T1000 (cell line): ENCODE measurements at places on chromosomes 7 and 10.

GRCh38 chr7:40230101-40230500, 95.3 kb downstream of the SUGCT start:
- no peak for DNase-seq

GRCh38 chr10:124701881-124702656, 42.1 kb downstream of the FAM53B start:
- DNase-seq: no peak

GRCh38 chr10:127243490-127244272, 47.3 kb upstream of the INSYN2A start:
- no peak for DNase-seq

DNA sequence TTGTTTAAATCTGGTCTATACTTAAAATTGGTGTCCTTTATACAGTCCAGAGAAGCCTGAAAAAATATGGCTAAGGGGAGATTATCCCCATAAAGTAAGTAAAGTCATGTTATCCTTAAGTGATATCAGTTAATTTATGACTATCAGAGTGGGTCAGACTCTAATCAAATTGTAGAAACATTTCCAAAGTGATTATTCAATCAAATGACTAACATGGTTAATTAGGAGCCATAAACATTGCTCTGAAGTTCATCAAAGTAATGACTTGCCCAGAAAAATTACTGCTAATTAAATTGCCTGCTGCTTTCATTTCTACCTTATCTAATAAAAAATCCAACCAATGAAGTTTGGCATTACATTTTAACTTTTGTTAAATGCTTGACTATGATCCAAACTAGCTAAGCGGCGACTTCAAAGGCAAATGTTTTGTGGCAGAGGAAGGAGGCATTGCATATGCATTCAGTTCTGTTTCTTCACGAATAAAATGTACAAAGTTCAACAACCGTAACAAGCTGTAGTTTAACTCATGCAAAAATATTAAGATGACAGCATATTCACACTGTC, 76.7 kb downstream of the ETV1 start:
- DNase-seq: no peak

GRCh38 chr7:67462781-67463191, 466.2 kb downstream of the TYW1 start:
- no peak for DNase-seq

DNA sequence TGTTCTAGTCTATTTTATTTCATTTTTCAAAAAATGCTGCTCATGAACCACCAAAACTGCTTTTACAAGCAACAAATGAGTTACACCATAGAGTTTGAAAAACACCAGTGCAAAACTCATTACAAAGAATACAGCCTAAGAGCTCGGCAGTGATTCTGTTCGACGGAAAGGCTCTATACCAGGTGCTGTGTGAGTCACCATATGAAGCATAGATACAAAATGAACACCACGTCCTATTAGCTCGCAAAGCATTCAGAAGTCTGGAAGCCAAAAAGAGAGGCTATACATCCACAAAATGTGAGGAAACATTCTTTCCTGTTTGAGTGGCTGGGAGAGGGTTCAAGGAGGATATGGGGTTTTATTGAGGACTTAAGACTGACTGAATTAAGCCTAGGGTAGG, 136.1 kb downstream of the ATE1 start:
- DNase-seq: no peak

DNA sequence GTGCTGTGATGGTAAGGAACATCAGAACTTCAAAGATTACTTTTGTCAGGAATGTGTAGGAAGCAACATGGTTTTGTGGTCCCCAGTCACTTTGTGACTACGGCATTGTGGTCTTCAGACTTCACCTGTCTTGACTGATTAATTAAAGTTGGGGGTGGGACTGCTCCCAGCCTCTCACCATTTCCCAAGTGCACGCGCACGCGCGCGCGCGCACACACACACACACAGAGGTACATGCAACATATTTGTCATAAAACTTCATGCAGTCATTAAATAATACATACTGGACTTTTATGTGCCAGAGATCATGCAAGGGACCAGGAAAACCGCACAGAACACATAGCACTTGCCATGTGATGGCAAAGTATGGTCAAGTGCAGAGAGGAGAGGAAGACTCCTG, 181.2 kb downstream of the EVX1 start:
- DNase-seq: no peak

GRCh38 chr7:122430710-122431109, 126.2 kb upstream of the FEZF1 start:
- no peak for DNase-seq

GRCh38 chr10:86727470-86727869, 28.9 kb upstream of the BMPR1A start:
- DNase-seq: no peak

DNA sequence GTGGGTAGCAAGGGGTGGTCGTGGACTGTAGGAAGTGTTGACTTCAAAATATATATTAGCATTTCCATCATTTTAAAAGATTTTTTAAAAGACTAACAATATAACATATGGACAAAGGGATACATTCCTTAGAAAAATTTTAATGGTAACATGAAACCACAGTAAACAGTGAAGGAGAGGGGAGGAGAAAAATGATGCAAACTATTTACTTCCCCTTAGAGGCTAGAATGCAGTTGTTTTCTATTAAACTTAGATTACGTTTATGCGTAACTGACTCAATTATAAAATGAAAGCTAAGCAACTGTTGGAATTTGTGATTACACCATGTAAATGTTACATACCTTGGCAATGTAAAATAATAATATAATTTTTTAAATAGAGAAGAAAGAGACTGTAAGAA, 41.3 kb downstream of the CALD1 start:
- DNase-seq: no peak

GRCh38 chr10:15237351-15237750, 68.9 kb upstream of the NMT2 start:
- DNase-seq: peak; percentile 89

GRCh38 chr10:96306516-96306915, 2.3 kb downstream of the DNTT start:
- DNase-seq: no peak

GRCh38 chr7:22267930-22268615, 88.9 kb downstream of the RAPGEF5 start:
- no peak for DNase-seq

DNA sequence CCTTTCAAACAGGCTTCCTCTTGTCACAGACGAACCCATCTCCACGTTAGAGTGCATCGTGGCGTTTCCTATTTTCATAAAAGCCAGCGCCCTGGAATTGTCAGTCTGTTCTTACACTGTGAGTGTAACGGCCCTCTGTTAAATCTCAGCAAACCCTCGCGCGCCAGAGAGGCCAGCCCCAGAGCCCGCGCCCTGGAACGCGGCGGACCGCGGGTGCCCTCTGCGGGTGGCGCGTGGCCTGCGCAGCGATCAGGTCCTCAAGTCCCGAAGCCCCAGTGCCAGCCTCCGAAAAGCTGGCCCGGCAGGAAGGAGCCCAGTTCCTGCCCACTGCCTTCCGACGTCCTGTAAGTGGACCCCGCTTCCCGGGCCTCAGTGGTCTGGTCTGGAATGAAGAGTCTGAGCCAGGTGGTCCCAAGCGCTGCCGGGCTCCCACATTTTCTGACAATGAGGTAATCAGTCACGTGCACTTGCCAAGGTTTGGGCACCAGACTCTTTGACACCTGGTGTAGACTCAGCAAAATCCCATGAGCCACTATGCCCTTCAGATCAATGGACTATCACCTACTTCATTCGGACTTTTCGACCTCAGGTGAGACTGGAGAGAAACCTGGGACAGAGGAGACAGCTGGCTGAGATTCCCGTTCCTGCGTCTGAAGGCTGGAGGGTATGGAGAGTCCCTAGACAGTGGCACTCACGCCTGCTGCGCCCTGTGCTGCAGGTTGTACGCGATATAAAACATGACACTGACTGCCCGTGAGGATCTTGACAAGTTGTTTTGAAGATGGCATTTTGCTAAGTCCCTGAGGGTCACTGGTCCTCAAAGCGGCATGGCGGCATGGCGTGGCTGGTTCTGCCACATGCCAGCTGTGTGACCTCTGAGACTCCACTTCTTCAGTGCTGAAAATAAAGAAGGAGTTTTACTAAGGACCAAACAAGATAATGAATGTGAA, 109.4 kb upstream of the LANCL2 start:
- peak; percentile 83 for DNase-seq

- no peak for DNase-seq
These were observed 80.3 kb downstream of the KLF6 start for GRCh38 chr10:3704565-3705325.

GRCh38 chr10:52220947-52221346, 93.1 kb upstream of the DKK1 start:
- DNase-seq: no peak

- no peak for DNase-seq
These were observed 71.0 kb downstream of the NRP1 start for GRCh38 chr10:33263453-33263852.

DNA sequence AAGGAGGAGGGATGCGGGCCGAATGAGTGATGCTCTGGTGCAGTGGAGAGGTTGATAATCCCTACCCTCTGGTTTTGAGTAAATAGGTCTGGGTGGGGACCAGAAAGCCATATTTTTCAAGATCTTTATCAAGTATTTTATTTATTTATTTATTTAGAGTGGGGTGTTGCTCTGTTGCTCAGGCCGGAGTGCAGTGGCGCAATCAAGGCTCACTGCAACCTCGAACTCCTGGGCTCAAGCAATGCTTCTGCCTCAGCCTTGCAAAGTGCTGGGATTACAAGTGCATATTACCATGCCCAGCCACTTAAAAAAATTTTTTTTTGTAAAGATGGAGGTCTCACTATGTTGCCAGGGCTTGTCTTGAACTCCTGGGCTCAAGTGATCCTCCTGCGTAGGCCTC, 21.6 kb downstream of the SVIL start:
- DNase-seq: no peak

DNA sequence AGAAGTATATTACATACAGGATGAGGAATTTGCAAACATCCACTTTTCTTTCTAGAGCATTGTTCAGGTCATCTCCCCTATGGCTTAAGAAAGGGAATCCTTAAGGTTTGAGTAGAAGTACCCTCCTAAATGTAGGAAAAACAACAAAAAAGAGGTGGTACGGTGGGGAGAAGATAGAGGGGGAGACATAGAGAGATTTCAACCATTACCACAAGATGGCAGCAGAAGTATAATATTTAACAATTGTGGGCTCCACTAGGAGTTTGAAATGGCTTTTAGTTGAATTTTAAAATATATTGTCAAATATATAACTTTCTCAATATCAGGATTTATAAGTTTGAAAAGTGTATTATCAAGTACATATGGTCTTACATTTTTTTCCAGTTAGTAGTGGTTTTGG, 72.7 kb upstream of the PRKG1 start:
- no peak for DNase-seq

DNA sequence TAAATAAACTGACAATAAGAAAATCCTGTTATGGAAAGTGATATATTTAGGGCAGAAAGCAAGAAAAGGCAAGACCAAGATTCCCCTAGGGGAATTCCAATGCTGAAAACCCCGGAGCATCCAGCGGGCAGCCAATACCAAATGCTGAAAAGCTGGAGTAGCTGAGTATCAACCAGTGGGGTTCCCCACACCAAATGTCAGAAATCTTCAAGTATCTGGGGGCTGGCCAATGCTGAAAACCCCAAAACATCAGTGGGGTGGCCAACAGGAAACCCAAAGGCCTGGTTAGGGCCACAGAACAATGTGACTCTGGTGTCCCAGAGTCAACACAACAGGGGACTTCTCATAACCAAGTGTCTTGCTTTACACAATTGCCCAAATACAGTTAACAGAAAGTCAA, 271.8 kb upstream of the CACNA2D1 start:
- DNase-seq: no peak

- no peak for DNase-seq
These were observed 59.7 kb downstream of the NRF1 start for GRCh38 chr7:129671266-129671665.

- no peak for DNase-seq
These were observed 57.4 kb upstream of the BAIAP2L1 start for GRCh38 chr7:98458090-98458875.

GRCh38 chr10:97701438-97702069, 12.0 kb upstream of the MARVELD1 start:
- peak; percentile 46 for DNase-seq

DNA sequence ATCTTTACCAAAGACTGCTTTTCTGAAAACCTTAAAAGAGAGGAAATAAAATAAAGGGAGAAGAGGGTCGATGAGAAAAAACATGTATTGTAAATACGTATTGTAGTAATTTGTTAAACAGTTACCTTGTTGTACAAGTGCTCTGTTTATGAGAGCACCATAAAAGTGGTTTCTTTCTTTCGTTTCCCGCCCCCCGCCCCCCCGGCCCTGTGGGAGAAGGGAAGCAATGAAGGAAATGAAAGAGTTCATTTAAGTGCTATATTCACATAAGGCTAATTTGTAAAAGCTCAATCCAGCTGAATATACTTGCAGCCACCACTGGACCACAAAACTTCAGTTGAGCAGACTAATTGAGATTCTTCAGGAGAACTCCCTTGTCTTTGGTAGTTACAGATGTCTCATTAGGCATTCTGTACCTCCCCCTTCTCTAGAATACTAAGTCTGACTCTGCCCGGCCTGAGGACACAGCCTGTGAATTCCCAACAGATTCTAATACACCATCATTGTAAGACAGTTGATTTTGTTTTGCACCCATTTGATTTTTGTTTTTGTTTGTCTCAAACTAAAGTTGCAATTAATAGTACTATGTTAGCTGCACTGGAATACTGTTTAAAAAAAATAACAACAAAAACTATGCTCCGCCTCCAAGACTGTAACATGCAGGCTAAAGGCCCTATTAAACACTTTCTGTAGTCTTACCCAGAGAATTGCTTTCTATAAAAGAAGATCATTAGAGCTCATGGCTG, 124.9 kb downstream of the ARHGAP12 start:
- no peak for DNase-seq

GRCh38 chr10:5634918-5635317, 31.5 kb downstream of the ASB13 start:
- DNase-seq: no peak

GRCh38 chr7:28442540-28443420, 30.5 kb downstream of the CREB5 start:
- DNase-seq: no peak

DNA sequence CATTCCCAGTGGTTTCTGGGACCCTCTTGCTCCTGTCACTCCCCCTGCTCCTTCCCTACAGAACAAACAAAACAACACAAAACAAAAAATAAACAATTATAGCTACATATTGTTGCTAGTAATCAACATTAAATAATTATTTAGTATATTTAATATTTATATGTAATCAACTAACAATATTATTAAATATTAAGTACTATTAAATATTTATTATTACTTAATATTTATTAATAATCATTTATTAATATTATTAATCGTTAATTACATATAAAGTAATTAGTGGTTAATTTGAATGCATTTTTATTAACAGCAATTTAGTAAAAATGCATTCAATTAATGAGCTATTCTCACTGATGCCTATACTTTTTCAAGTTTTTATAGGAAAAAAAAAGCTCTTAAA, 139.4 kb downstream of the ITGB8 start:
- DNase-seq: no peak

GRCh38 chr10:86310291-86310690, 56.3 kb downstream of the GRID1 start:
- no peak for DNase-seq

- no peak for DNase-seq
These were observed 140.4 kb upstream of the MAGI2 start for GRCh38 chr7:79593866-79594301.

DNA sequence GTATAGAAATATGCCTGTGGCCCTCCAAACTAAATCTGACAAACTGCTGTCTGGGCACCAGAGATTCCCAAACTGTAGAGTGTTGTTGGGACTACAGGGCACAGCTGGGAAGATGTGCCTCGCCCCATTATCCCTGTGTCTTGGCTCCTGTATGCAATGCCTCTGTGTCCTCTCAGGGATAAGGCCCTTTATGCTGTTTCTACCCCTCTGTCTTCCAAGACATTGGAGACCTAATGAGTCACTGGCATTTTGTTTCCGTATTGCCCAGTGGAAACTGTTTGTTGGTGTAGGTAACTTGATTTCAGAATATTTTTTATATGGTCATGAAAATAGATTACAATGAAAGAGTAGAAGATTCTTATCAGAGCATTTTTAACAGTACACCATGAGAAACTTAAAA, 183.2 kb downstream of the GLI3 start:
- DNase-seq: no peak
